ENCODE measurements at places on chromosomes 7 and 10.
A peak's percentile ranks its signal among the peaks of the same experiment; 100 is the strongest.

DNA sequence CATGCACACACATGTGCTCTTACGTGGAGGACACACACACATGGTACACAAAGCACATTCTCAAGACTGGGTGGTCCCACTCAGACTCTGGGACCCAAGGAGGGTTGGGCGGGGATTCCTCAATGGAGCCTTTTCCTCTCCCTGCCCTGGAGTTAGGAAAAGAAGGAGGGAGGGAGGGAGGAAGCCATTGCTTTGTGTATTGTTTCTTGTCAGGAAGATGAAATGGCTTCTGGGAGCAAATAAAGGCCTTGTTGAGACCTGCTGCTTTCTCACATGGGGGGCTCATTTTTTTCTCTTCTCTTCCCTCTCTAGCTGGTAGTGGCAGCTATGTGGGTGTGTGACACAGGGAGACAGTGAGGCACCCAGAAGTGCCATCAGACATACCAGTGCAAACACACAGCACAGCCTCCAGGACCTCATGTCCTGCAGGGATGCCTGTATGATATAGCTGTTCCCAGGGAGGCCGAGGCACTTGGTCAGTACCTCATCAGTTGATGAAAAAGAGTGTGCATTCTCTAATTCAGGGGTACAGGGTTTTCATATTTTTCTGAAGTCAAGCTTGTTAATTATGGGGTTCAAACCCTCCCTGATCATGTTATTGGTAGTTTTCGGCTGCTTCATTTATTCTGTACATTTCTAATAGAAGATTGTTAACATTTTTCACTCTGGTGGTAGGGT, 5.7 kb downstream of the AQP1 start:
- no peak for DNase-seq

- no peak for DNase-seq
These were observed 9.9 kb upstream of the GSAP start for GRCh38 chr7:77426052-77426404.

GRCh38 chr10:92573091-92573797, 649 bp downstream of the IDE start:
- DNase-seq, result peak; percentile 71

GRCh38 chr7:70092314-70093204, 494.3 kb downstream of the AUTS2 start:
- no peak for DNase-seq

DNA sequence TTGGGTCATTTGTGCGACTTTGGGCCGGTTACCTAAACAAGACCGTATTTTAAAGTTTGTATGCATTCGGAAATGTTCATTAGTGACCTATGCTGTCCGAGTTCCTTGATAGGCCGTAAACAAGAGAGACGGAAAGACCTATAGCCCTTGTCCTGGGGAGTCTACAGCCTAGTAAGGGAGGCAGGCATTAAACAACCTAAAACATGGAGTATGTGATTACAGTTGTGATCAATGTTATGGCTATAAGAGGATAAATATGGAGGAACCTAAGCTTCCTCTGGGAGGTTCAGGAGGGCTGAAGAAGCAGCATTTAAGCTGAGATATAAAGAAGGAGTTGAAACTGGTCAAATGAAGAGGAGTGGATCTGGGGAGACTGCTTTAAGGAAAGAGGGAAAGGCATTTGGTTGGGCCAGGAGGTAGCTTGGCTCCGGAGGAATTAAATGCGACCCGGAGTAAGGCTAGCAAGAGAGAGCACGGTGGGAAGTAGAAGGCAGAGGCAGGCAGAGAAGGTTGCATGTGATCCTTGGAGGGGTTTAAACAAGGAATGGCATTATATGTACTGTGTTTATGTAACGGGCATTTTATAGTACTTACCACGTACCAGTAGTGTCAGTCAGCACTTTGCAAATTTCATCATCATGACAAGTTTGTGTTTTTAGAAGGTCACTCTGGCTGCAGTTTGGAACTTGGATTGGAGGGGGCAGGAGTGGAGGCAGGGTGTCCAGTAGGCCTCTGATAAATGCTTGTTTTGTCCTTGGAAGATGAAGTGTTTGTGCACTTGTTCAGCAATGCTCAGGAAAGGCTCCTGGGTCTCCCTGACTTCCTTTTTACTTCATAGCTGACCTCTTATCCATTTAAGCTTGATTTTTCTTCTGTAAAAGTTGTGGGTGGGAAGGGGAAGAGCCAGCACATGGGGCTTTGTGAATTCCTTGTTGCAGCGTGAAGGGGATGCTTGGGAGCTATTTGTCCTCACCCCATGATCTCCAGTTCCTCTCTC, 1.0 kb upstream of the AVPI1 start:
- no peak for DNase-seq

- DNase-seq, result no peak
These were observed 3.9 kb upstream of the NMT2 start for GRCh38 chr10:15172306-15172840.

GRCh38 chr7:28323833-28324232, 88.5 kb upstream of the CREB5 start:
- DNase-seq, result no peak

- no peak for DNase-seq
These were observed 15.2 kb upstream of the PPP2R2D start for GRCh38 chr10:131885391-131886165.

- no peak for DNase-seq
These were observed 24.1 kb downstream of the FZD1 start for GRCh38 chr7:91288208-91288824.

GRCh38 chr10:133448120-133448519, 5.6 kb upstream of the SCART1 start:
- DNase-seq, result no peak

DNA sequence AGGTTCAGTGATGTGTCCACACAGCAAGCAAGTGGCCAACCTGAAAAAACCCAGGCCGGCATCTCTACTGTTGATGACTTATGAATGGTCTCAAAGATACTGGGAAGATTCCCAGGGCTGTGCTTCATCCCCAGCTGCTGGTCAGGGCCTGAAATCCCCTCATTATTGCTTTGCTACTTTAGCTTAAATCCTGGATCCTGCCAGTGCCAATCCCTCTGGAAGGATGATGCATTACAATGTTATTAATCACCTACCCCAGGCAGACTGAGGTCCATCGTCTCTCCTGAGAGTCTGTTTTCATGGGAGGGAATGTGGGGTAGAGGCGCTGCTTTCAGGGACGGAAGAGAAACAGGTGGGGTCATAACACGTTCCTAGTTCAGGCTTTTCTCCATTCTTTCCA, 371.6 kb downstream of the RPS24 start:
- no peak for DNase-seq

- DNase-seq, result no peak
These were observed 256.6 kb upstream of the GLI3 start for GRCh38 chr7:42493436-42494198.

- peak; percentile 81 for DNase-seq
These were observed 73.2 kb downstream of the POT1 start for GRCh38 chr7:124856299-124856888.

GRCh38 chr7:23653942-23654341, 26.1 kb upstream of the FAM221A start:
- peak; percentile 6 for DNase-seq

GRCh38 chr7:14765731-14766130, 136.8 kb downstream of the DGKB start:
- no peak for DNase-seq

- no peak for DNase-seq
These were observed 126.4 kb upstream of the SDK1 start for GRCh38 chr7:3174515-3175284.

DNA sequence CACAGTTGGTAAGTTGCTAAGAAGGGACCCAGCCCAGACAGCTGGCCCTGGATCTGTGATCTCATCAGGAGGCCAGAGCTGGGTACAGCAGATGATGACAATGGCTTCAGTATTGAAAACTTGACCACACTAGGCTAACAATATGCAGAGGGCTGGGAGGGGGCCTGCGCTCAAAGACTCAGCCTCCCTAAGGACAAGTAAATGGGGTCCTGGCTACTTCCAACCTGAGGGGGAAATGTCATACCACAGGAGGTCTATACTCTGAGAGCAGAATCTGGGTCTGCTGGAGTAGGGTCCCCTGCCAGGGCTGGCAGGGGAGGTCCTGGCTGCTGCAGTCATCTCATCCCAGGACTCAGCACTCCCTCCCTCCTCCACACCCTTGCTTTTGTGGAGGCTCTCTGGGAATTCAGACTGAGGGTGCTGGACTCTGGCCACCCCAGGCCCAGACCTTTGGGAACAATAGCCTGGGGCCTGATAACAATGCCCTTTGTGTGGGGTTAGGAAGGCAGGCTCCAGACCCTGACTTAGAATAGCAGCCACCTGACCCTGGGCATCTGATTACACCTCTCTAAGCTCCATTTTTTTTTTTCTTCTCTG, 1.4 kb downstream of the FXYD4 start:
- DNase-seq, result no peak

GRCh38 chr7:5225616-5226290, 35.7 kb downstream of the WIPI2 start:
- no peak for DNase-seq
